ENCODE measurements at places on chromosomes 4 and X. TPM values are rescaled to one million over a fixed set of nuclear protein-coding genes. Genes with fewer than 3 reads are reported as not detected.

Gene TCEAL6
- not detected for total RNA-seq

- no peak overlapping the region for H3K4me3 ChIP-seq
- no peak for DNase-seq
- peaks cover 4% of the 10 kb centered on the region for H3K36me3 ChIP-seq
- H3K4me1 ChIP-seq, result no peaks in the 10 kb centered on the region
- no peaks in the 10 kb centered on the region for H3K27me3 ChIP-seq
Observed at GRCh38 chrX:44580466-44580865, 37.8 kb upstream of the FUNDC1 start.

Gene TRO
- 184 TPM for total RNA-seq

Gene RBPJ
- total RNA-seq, result 47.9 TPM

DNA sequence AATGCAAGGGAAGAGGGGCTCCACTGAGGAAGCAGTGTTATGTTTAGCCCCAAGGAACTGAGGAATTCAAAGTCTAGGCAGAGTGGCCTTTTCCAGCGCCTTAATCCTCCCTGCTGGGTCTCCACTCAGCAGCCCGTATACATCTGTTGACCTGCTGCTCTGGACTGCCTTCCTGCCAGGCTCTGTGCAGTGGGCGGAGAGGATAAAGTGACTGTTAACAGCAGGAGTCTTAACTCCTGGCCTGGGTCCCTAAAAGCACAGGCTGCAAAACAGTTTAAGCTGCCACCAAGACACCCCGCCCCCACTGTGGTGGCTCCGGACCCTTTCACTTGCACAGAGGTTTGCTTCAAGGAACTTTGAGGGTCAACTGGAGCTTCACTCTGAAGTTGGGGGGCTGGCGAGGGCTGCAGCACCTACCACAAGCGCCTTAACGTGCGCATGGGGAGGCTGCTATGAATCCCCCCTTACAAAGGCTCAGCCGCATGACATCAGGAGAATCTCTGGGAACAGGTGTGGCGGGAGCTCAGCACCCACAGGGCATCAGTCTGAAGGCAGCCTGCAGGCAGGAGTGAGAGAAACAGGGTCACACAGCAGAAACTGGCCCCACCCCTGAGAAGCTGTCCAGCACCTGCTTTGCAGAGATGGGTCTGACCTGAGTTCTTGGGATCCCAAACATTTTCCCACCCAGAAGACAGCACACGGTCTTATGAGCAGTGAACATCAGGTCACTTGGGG is 358.2 kb upstream of the GATB start:
- no peaks in the 10 kb centered on the region for H3K36me3 ChIP-seq
- H3K27ac ChIP-seq, result no peak overlapping the region
- peaks cover 8% of the 10 kb centered on the region for H3K27me3 ChIP-seq
- DNase-seq, result no peak

DNA sequence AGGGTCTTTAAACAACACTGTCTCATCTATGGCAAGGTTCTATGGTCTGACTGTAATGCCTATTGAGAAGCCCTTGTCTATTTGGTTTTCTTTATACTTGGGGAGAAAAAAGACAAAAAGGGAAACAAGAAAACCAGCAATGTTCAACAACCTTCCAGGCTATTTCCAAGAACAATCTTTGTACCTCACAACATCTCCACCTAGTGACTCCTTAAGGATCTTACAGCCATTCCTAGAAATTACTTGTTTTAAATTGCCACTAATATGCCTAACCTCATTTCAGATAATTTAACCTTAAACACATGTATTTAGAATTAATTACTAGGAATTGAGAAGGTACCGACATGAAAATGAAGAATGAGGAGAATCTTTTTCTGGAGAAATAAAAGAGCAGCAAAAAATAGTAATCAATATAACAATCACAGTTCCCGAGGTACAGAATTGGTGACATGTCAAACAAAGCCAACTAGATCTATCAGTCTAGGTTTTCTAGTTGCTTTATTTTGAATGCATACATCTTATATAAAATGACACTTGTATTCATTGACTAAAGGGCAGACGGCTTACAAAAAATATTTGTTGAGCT is 1.6 kb upstream of the RBM46 start:
- no peak overlapping the region for H3K27ac ChIP-seq
- DNase-seq, result no peak
- no peaks in the 10 kb centered on the region for H3K27me3 ChIP-seq
- no peaks in the 10 kb centered on the region for H3K36me3 ChIP-seq
- H3K4me3 ChIP-seq, result no peak overlapping the region
- no peaks in the 10 kb centered on the region for H3K4me1 ChIP-seq

Gene TGIF2LX
- not detected for total RNA-seq

Gene SHISA3
- total RNA-seq, result 0.36 TPM

Gene GAGE13
- total RNA-seq, result not detected

- H3K4me1 ChIP-seq, result no peaks in the 10 kb centered on the region
- no peaks in the 10 kb centered on the region for H3K27me3 ChIP-seq
- no peak overlapping the region for H3K4me3 ChIP-seq
- no peaks in the 10 kb centered on the region for H3K36me3 ChIP-seq
- H3K27ac ChIP-seq, result no peak overlapping the region
Observed at GRCh38 chrX:117400005-117400404, 716.6 kb downstream of the KLHL13 start.

Gene TMSB15A
- total RNA-seq, result 11.2 TPM

Measured in endothelial cell (in vitro differentiated cells).